NCI-H187 treated with DMSO at 0.1 percent for 48 hours (cell line): ENCODE measurements at places on chromosomes 11 and 22.

DNA sequence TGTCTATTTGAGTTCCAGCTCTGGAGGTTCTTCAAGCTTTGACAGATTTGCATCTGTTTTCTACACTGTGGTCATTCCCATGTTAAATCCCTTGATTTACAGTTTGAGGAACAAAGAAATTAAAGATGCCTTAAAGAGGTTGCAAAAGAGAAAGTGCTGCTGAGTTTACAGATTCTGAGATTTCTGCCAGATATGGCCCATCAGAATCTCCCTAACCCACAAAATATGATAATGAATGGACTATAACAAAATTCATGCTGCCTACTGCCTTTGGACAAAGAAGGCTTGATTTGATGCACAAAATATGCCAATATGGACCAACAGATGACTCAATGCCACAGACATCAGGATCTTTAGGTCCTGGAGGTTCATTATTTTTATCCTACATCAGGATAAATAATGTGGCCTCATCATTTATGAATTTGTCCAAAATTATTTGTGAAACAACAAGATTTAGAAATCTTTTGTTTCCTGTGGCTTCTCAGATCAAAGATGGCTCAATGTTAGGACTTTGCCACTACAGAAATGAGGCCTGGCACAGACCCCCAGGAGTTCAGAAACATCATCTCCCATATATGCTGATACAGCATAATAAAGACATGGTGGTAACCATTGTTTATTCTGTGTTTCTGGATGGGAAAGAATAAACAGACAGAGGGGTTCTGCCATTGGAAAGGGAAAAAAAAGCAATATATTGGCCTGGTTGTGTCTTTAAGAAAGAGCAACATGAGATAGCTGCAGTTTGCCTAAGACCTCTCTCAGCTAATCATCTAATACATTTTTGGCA lies 6.7 kb downstream of the OR5AN1 start:
- no peak for DNase-seq

GRCh38 chr11:72238040-72238450 lies 5.9 kb downstream of the PHOX2A start:
- no peak for DNase-seq

DNA sequence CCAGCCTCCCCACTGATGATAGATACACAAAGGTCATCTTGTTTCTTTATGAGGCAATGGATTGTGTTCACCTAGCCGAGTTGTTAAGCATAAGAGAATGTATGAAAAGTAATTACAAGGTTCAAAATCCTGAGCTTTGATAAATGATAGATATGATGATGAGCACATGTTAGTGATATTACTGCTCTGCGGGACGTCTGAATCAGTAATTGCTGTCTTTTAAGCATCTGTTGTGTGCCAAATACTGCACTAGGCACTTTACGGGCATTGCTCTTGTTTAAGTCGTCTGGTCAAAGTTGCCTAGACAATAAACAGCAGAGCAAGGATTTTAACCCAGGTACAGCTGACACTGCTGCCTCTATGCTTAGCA lies 559 bp upstream of the RNF141 start:
- DNase-seq: no peak

GRCh38 chr11:21564095-21564494 lies 628.8 kb upstream of the ANO5 start:
- no peak for DNase-seq

- no peak for DNase-seq
Observed at GRCh38 chr11:59802639-59803176, 7.9 kb downstream of the MRPL16 start.

GRCh38 chr11:36356201-36356600 lies 60.1 kb downstream of the PRR5L start:
- no peak for DNase-seq

- DNase-seq: no peak
Observed at GRCh38 chr11:35618497-35619115, 346 bp downstream of the FJX1 start.

- peak; percentile 46 for DNase-seq
Observed at GRCh38 chr11:46247659-46248058, 29.8 kb upstream of the CREB3L1 start.

DNA sequence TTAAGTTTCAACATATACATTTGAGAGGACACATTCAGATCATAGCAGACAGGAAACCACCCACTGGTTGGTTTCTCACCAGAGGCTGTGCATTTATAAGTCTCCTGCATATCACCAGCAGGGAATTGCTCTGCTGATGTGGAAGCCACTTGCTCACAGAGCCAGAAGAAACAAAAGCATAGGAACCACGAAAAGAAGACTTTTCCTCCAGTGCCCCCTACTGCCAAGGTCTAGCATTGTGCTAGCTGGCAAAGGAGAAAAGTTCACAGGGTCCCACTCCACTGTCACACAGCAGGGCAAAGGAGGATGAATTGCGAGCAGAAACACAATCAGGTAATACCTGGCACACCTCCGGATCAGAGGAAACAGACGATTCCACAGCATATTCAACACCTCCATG lies 28.9 kb upstream of the ISX start:
- DNase-seq: no peak

DNA sequence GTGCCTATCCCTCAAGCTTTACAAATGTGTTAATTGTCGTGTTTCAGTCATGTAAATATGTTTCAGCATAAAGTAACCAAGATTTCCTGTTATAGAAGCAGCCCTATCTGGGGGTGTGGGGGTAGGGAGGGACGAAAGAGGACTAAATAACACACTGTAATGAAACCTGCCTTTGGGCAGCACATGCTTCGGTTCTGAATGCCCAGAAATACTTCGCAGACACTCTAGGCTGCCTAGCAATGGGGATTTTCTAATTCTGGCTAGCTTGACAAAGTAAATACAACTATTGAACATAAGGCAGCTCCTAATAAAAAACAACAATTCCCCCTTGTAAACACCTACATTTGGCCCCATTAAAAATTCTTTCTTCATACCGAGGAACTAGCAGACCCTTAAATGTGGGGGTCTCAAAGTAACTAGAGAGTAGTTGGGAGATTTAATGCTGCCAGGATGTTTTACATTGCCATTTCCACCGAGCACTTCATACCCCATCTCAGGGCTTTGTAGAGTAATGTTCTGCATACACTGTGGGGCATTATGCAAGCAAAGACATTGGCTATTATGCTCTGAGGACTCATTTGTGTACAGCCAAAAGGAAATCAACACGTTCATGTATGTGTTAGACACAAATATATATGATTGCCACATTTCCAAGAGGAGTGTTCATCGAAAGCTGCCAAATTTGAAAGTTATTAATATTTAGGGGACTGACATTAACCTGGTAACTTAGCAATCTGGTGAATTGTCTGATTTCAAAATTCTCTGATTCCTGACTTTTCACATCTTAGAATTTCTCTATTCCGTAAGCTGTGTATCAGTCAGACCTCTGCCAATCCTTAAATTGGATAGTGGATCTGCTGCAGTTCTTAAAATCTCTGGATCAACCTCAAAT lies 42.1 kb downstream of the PAX6 start:
- no peak for DNase-seq

DNA sequence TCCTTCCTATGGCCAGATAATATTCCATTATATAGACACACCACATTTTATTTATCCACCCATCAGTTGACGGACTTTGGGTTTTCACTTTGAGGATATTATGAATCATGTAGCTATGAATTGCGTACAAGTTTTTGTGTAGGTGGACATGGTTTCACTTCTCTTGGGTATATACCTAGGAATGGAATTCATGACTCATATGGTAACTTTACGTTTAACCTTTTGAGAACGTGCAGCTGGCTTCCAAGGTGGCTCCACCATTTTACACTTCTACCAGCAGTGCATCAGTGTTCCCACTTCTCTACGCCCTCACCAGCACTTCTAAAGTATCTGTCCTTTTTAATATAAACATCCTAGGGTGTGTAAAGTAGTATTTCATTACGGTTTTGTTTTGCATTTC lies 112.0 kb downstream of the PLEKHA7 start:
- no peak for DNase-seq

GRCh38 chr11:15730995-15731385 lies 616.3 kb downstream of the INSC start:
- DNase-seq: no peak

DNA sequence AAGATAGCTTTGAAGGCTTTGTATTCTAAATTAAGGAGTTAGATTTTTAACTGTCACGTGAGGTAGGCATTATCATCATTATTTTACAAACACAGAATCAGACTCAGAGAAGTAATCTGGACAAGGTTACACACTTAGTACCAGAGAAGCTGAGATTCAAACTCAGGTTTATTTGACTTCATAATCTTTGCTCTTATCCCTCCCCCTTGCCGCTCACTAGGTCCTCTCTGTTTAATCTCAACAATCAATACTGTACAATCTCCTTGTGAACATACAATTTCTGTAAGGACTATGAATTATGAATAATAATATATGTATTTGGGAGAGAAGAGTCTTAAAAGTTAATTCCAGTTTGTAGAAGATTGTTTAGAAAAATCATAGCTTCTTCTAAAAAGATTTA lies 5.2 kb upstream of the DNAJB7 start:
- DNase-seq: no peak

DNA sequence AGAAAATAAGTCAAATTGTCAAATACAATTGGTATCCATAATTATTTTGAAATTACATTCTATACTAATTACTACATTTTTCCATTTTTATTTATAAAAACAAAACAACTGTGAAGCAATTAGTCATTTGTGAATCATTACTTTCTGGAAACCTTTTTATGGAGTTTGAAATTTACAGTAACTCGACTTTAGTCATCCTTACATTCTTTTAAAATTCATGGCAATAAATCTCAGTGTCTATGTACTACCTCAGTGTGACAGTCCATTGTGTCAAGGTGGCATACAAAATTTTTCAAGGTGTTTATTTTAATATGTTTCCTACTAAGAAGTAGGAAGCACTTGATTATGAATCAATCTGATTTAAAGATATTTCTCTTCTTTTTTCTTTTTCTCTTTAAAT lies 1949.4 kb upstream of the RAG2 start:
- no peak for DNase-seq
